Right cardiac atrium (tissue), 5 donors: ENCODE measurements at places on chromosomes 13 and 19. TPM values are rescaled to one million over a fixed set of nuclear protein-coding genes. Genes with fewer than 3 reads are reported as not detected.

Gene PRKACA
- total RNA-seq = 389 TPM

Gene GPI
- total RNA-seq = 456 TPM

GRCh38 chr13:50635504-50635903, 208.0 kb downstream of the DLEU7 start:
- DNase-seq = peak; percentile 47

Gene TYROBP
- total RNA-seq = 52.6 TPM

- DNase-seq = peak; percentile 90
Measured at GRCh38 chr19:2983351-2984214, 6.2 kb downstream of the TLE6 start.

DNA sequence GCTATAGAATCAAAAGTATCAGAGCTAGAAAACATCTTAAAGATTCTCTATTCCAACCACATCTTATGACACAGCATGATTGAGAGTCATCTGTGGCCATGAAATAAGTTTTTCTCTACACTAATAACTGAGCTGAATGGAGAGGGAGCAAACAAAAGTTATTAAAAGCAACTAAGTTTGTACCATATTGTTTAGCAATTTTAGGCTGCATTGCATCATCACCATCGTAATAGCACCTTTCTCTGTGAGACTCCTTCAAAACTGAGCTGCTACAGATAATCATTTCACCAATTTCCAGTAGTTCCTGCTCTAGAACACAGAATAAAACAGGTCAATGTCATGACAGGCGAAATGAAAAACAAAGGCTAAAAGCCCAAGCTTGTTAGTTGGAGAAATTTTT, 1183.9 kb downstream of the DIAPH3 start:
- DNase-seq = no peak

DNA sequence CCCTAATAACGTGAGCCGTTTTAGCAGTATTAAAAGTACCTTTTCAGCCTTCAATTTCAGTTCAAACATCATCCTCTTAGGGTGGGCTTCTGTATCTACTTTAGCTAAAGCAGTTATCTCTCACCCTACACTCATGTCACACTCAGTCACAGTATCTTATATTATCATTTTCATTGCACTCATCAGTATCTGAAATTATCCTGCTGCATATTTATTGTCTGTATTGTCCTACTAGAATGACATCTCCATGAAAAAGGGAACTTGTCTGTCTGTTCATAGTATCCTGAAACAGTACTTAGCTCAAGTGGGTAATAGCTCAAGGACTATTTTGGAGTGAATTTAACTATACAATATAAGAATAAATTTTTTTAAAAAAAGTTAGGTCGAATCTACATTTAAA, 19.9 kb upstream of the RFC3 start:
- DNase-seq = no peak

- DNase-seq = no peak
Measured at GRCh38 chr13:110310541-110311442, 3.7 kb downstream of the COL4A2 start.

- DNase-seq = no peak
Measured at GRCh38 chr13:90899416-90899815, 448.1 kb upstream of the MIR17HG start.

DNA sequence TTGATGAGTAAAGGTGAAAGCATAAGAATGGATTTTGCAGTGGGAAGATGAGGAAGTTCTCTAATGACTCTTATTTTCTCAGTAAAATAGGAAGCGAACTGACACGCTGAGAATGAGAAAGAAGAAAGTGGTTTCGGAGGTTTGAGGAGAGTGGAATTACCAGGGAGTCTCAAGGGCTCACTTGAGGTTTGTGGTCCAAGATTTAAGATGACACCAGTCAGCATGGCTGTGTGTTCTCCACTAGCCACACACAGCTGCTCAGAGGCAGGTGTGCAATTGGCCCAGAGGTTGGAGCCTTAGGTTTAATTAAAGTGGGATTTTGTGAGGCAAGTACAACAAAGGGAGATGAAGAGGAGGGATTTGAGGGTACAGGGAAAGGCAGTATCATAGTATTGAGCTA, 99.6 kb upstream of the NBEA start:
- DNase-seq = no peak

- DNase-seq = no peak
Measured at GRCh38 chr13:49867834-49868233, 68.3 kb downstream of the SPRYD7 start.

Gene PGLYRP2
- total RNA-seq = not detected

Gene HIF3A
- total RNA-seq = 99.1 TPM

DNA sequence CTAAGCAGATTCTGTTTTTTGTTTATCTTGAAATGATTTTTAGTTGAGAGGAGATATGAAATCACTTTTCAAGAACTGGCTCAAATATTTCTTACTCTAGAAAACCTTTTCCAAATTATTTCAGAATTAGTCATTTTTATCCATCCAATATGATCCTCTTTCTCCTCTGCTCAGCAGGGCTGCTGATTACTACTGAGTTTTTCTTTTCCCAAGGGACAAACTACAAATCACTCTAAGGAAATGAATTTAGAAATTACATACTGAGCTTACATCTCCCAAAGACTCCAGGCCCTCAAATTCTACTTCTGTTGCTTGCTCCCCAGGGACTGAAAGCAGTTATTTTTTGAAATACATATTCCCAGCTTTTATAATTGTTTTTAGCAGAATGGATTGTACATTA, 87.4 kb upstream of the UFM1 start:
- DNase-seq = no peak

GRCh38 chr13:60026286-60026685, 137.4 kb downstream of the DIAPH3 start:
- no peak for DNase-seq

- no peak for DNase-seq
Measured at GRCh38 chr13:49213997-49214916, 5.9 kb upstream of the MLNR start.

DNA sequence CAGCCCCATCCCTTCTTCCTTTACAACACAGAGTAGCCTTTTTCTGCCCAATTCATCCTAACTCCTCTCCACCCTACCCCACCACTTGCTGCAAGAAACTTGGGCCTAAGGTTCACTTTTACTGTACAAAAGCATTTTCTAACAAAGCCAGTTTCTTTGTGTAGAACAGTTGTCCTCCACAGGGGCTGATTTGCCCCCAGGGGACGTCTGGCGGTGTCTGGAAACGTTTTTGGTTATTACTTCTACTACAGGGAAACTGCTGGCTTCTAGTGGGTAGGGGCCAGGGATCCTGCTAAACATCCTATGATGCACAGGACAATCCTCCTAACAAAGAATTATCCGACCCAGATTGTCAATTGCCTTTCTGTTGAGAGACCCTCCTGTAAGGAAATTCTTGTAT, 7.3 kb upstream of the LMO7 start:
- no peak for DNase-seq

GRCh38 chr19:2487842-2488241, 11.9 kb downstream of the GADD45B start:
- DNase-seq = peak; percentile 49

- no peak for DNase-seq
Measured at GRCh38 chr13:65854431-65854830, 1375.7 kb downstream of the PCDH9 start.

Gene HSPB6
- total RNA-seq = 207 TPM

Gene LILRB5
- total RNA-seq = 18.6 TPM

DNA sequence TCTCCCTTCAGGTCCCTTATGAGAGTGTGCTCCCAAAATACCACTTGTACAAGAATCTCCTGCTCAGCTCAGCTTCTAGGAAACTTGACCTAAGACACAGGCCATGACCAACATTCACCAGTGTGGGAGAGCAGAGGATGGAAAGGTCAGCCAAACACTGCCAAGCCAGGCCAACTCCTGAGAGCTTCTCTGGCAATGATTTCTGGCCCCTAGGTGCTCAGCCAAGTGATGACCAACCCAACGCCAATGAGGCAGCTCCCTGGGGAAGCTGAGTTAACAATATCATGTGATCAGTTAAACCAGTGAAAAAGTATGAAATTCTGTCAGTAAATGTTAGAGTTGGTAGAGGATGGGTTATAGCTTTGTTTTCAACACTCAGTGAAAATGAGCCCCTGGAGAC, 49.1 kb upstream of the FLT1 start:
- DNase-seq = no peak
